T-cell (primary cell): ENCODE measurements at places on chromosomes 7 and 10.

- DNase-seq = no peak
Observed at GRCh38 chr7:26550492-26550891, 258.8 kb downstream of the SNX10 start.

GRCh38 chr10:85598646-85599045 is 767.9 kb downstream of the GRID1 start:
- no peak for DNase-seq

- no peak for DNase-seq
Observed at GRCh38 chr7:47576031-47576865, 5.7 kb downstream of the TNS3 start.

GRCh38 chr10:27779462-27780015 is 33.9 kb upstream of the MKX start:
- no peak for DNase-seq

DNA sequence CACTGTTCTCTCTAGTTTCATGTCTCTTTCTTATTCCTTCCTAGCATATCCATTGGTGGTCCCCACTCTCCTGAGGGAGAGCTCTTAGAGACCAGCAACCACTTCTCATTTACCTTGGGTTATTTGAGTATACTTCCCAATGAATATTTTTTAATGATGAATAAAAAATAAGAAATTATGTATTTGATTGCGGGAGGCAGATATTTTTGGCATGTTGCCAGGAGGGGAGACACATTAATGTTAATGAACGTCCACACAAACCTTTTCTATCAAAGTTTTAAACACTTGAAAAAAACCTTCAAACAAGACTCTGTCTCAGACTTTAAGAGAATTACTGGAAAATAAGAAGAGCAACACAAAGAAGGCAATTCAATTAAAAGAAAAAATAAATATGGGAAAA is 260.6 kb upstream of the MAGI2 start:
- DNase-seq = no peak

- DNase-seq = peak; percentile 68
Observed at GRCh38 chr7:158824028-158824427, 5.3 kb downstream of the ESYT2 start.

DNA sequence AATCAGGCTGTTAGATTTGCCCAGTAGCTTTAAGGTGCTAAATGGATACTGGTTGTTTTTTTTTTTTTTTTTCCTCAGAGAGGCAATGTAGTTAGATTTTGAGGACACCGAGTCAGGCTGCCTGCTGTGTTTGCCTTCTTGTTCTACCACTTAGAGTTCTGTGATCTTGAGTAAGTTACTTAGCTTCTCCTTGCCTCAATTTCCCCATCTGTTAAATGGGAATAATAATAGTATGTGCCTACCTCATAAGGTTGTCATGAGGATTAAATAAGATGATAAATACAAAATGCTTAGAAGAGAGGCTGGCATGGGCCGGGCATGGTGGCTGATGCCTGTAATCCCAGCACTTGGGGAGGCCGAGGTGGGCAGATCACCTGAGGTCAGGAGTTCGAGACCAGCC is 14.6 kb downstream of the MORN4 start:
- no peak for DNase-seq

GRCh38 chr10:79068203-79068561 is 584 bp upstream of the ZMIZ1 start:
- DNase-seq = peak; percentile 20

GRCh38 chr10:69685802-69686585 is 55.9 kb downstream of the FAM241B start:
- no peak for DNase-seq

GRCh38 chr10:123284022-123284421 is 129.8 kb downstream of the BUB3 start:
- DNase-seq = no peak

- peak; percentile 9 for DNase-seq
Observed at GRCh38 chr7:12570534-12571461, at the start of gene SCIN. Gene SCIN, plus strand, starts transcription at chr7:12570720. Its CDS starts 67 bp downstream, at chr7:12570787.

DNA sequence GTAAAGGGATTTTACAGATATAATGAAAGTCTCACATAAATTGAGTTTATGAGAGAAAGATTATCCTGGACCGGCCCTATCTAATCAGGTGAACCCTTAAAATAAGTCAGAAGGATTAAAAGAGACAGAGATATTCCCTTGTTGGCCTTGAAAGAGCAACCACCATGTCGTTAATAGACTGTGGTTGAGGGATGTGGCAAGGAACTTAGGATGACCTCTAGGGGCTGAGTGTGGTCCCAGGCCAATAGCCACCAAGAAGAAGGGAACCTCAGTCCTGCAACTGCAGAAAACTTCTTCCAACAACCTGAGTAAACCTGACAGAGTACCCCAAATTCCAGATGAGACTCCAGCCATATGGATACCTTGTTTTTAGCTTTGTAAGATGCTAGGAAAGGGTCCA is 121.5 kb downstream of the POLR1F start:
- DNase-seq = no peak
